CD4-positive, alpha-beta T cell (primary cell): ENCODE measurements at places on chromosomes 4 and X.

GRCh38 chr4:184384056-184384809, 90.1 kb downstream of the IRF2 start:
- no peak for DNase-seq

- no peak for DNase-seq
These were observed 65.9 kb upstream of the FSTL5 start for GRCh38 chr4:162229670-162230069.

DNA sequence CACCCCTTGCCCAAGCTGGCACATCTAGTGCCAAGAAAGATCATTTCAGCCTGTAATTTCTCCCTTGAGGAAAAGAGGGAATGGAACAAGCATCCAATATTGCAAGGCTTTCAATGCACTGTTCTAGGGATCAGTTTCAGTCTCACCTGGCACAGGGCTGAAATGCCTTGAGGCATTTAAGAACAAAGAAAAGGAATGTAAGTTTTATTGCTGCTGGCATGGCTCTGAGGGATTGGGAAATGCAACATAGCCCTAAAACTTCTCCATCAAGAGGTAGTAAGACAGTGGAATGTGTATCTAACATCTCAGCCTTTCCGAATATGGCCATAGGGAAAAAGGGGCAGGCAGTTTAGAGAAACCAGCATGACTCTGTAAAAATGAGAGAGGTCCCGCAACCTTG, 732.6 kb upstream of the LCORL start:
- DNase-seq: no peak

- no peak for DNase-seq
These were observed 71.0 kb downstream of the RELL1 start for GRCh38 chr4:37615059-37615719.

DNA sequence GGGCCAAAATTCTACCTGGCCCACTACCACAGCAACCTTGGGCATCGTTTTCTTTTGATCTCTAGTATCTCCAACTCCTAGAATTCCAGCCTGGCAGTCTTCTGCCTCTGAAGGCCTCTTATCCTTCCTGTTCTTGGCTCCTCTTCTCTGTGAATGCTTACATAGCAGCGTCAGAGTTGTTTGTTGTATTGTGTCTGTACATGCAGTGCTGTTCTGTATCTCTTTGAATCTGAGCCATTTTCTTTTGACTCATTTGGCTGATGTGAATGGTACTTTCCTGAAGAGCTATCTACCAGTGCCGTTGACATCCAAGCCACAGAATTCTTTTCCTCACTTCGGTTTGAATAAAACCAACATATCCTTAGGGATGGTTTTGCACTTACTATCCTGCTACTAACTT, 79.2 kb downstream of the TMEM164 start:
- DNase-seq: no peak

- peak; percentile 21 for DNase-seq
These were observed 78.8 kb upstream of the PRPS1 start for GRCh38 chrX:107549504-107549903.

DNA sequence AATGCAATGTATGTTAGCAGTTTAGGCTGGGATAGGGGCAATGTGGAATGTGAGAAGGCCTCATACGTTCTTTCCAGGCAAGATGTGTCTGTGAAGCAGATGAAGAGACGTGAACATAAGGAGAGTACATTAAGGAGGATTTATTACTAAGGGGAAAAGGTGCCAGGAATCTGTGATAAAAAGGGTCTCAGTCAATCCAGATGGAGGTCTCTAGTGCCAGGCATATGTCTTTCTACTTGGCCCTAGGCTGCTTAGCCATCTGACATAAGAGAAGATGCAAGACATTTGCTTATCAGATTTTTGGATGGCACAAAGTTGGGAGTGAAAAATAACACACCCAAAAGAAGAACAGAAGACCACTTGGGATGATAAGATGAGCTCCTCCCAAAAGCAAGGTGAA, 93.0 kb upstream of the PRKG2 start:
- no peak for DNase-seq

DNA sequence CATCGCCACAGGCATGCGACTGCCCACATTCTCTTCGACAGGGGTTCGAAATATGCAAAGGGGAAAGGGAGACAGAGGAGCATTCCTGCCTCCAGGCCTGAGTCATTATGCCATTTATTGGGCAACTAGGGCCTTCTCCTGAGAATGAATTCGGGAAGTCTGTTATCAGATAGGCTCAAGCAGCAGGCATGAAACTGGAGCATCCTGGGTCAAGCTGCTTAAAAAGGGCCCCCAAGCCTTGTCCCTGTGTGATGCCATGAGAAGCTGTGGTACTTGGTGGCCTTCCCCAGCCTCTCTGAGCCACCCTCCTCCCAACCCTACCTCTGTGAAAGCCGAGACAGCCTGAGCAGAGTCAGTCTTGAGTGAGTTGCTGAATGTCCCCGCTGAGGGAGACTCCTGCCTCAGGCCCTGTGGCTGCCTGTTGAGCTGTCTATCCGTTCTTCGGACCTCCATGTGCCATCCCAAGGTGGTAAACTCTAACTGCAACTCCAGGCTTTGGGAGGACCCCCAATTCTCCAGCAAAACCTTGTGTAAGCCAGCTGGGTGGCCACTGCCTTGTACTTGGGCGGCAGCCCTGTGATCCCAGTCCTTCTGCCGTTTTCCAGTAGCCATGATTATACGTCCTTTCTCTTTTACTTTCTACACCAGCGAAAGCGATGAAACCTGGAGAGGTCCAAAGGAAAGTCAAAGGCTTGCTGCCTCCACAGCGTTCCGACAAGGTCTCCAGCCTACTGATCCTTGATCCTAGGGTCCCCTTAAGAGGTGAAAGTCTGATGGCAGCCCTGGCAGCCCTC, 37.7 kb downstream of the NBDY start:
- no peak for DNase-seq

GRCh38 chr4:72118017-72118416, 86.2 kb downstream of the NPFFR2 start:
- no peak for DNase-seq

DNA sequence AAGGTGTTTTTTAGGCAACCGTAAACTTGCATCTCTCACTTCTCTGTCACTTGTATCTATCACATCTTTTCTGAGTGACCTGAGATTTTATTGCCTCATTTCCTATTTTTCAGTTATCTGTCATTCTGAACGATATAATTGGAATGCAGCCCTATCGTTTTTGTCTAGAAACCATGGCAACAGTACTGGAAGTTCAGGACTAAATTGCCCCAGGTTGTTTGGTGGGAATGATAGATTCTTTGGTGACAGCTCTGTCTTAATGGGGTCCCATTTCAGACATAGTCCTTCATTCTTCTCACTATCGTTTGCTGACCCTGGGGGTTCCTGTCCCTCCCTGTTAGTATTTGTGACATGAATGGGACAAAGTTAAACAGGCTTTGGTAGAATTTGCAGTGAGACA, 267.7 kb upstream of the GALNT7 start:
- DNase-seq: no peak

GRCh38 chrX:133232331-133232730, 14.2 kb upstream of the TFDP3 start:
- DNase-seq: no peak

- DNase-seq: no peak
These were observed 1.4 kb downstream of the CPLX1 start for GRCh38 chr4:824461-825062.

DNA sequence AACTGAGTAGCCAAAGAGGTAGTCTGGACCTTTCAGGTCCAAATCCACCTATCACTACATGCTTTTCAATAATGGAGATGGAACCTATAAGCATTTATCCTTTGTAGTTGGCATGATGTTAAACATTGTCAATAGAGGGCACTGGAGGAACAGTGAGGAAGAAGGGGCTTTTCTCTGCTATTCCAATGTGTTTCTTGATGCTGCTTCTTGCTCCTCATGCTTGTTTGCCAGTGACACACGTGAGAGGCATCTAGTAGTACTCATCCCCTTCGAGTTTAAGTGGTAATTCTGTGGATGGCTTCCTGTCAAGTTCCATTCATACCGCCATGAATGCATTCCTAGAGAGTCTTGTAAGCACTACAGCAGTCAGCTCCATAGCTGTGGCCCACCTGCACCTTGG, 84.0 kb downstream of the NAA11 start:
- DNase-seq: no peak

DNA sequence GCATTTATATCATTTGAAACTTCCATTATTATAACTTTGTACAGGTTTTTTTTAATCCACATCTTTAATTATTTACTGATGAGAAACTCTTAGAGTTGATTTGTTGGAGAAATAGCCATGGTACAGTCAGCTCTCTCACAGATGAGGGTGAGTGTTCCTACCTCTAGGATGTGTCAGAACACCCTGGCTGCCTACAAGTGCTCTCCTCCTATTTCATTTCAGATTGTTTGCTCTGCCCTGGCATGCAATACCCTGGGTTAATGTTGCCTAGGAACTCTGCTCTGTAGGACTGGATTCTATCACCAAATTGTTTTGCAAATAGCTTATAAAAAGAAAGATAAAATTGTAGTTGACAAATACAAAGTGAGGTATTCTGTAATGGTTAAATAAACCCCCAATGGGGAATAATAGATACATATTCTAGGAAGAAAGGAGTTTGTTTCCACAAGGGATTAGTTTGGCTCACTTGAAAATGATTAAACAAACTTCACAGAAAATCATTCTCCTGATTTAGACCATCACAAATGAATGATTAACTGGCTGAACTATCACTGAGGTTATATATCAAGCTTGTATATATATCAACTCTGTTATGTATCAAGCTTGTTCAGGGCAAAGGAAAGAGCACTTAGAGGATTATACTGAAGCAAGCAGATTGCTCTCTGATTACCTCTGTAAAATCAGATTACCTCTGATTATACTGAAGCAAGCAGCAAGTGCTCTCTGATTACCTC, 150.0 kb downstream of the PDE5A start:
- no peak for DNase-seq

- DNase-seq: no peak
These were observed 386.2 kb downstream of the PCDH7 start for GRCh38 chr4:31106419-31106818.

GRCh38 chrX:9638871-9639270, 126.8 kb downstream of the GPR143 start:
- no peak for DNase-seq

DNA sequence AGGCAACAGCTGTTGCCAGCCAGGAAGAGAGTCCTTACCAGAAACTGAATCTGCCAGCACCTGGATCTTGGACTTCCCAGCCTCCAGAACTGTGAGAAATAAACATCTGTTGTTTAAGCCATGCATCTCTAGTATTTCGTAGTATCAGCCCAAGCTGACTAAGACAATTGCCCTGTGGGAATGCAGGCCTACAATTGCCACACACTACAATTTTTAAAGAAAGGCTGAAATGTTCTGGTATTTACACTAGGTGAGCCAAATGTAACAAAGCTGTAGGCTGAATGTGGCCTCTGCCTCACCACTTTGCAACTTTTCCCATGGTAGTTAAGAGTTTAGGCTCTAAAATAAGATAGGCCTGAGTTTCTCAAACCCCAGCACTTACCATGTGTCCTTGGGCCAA, 59.1 kb downstream of the SPATA18 start:
- DNase-seq: no peak

GRCh38 chr4:121655320-121656268, 41.2 kb downstream of the ANXA5 start:
- no peak for DNase-seq

DNA sequence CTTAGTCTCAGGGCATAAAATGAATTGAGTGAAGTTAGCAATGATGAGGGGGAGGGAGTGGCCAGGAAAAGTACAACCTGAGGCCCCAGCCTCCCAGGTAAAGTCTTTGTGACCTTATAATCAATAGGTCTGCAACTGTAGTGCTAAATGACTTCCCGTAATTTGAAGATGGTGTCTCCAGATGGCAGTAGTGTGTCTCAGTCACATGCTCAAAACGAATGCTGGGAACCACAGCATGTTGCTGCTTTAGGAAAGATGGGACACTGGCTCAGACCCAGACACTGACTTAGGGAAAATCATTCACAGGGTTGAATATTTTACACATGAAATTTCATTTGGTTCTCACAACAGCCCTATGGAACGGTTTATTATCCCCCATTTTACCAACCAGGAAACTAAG, 10.3 kb downstream of the SRPX2 start:
- no peak for DNase-seq

DNA sequence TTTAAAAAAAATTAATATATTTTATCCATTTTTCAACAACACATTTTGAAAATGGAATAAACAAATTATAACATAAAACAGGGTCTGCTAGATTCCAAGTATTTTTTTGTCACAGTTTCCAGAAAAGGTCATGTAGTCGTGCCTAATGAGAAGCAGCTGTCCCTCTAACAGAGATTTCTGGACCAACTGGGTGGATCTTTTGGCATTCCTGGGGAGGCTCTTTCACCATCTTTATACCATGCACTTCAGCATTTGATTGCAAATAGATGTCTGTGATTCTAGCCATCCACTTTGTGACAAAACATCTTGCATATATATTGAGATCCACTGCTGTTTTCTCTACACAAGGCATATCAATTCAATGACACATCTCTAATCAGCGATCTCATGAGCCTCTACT, 210.7 kb upstream of the LDB2 start:
- DNase-seq: no peak

DNA sequence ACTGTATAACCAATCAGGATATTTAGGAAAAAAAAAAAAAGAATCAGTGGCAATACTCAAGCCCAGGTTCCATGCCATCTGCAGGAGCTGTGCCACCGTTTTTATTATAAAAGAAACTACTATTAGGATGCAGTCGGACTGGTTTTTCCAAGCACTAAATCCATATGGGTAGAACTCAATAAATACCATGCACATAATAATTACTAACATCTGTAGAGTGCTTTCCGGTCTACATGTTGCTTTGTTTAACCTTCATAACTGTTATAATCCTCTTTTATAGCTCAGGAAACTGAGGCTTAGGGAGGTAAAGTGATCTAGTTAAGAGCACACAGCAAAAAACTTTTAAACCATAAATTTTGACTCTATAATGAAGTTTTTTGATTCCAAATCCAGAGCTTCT, 24.0 kb downstream of the ARSJ start:
- DNase-seq: no peak

DNA sequence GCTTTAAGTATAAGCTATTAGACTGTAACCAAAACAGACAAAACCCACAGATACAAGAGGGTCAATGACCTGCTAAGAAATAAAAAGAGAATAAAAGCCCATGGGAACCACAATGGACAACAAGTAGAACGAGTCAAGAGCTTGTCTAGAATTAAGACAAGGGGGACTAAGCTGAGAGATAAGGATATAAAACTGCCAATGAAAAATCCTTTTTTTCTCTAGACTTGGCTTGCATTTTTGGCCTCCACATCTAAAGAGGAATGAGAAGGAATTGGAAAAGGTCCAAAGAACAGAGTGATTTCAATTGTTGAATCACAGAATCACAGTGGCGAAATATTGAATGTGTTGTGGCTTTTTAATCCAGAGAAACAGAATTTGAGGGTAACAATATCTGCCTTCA, 135.7 kb downstream of the QDPR start:
- DNase-seq: no peak

- DNase-seq: no peak
These were observed 170.8 kb upstream of the NUDT6 start for GRCh38 chr4:123093236-123093635.

GRCh38 chr4:36716874-36717273, 435.5 kb downstream of the DTHD1 start:
- DNase-seq: no peak

DNA sequence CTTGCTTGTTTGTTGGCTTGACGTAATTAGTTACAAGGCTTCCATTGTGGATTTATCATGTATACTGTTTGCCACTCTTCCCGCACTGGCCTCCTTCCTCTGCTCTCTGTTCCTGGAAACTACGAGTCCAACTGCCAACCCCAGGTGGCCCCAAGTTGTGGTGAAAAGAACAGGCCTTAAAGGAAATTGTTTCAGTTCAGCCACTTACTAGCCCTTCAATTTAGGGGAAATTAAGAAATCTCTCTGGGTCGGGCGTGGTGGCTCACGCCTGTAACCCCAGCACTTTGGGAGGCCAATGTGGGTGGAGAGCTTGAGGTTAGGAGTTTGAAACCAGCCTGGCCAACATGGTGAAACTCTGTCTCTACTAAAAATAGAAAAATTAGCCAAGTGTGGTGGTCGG, 28.0 kb downstream of the RBM47 start:
- no peak for DNase-seq
